ENCODE measurements at places on chromosomes 6 and 20.

- no peak for DNase-seq
Measured at GRCh38 chr6:73640179-73640750, 13.5 kb downstream of the SLC17A5 start.

DNA sequence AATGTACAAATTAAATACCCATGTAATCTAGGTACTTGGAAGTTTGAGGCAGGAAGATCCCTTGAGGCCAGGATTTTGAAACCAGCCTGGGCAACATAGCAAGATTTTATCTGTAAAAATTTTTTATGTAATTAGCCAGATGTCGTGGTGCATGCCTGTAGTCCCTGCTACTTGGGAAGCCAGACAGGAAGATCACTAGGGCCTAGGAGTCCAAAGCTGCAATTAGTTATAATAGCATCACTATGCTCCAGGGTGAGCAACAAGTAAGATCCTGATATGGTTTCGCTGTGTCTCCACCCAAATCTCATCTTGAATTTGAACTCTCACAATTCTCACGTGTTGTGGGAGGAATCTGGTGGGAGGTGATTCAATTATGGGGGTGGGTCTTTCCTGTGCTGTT lies 535.8 kb downstream of the TENT5A start:
- no peak for DNase-seq

GRCh38 chr6:56549014-56549413 lies 93.7 kb downstream of the DST start:
- DNase-seq, result no peak

DNA sequence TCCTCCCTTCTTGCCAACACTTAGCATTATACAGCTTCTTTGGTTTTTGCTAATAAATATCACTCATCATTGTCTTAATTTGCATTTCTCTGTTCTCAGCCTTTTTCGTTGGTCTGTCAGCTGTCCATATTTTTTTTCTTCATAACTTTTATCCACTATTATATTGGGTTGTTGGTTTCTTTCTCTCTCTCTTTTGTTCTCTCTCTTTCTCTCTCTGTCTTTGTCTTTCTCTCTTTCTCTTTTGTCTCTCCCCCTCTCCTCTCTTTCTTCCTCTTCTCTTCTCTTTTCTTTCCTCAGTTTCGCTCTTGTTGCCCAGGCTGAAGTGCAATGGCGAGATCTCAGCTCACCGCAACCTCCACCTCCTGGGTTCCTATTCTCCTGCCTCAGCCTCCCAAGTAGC lies 36.5 kb downstream of the JARID2 start:
- DNase-seq, result no peak

GRCh38 chr6:142937986-142938385 lies 7.0 kb downstream of the HIVEP2 start:
- no peak for DNase-seq

DNA sequence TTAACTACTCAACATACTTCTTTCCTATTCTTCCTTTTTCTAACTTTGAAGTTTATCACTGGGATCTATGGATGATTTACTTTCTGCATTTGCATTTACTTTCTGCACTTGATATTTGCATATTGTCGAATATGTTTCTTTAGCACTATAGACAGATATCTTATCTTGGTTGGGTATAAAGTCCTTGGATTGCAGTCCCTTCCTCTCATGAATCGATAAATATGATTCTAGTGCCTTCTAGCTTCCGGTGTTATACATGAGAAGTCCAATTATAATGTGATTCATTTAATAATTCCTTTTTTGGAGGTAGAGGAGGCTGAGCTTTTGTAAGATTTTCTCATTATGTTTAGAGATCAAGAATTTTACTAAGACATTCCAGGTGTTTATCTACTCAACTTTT lies 321.2 kb upstream of the RUNX2 start:
- DNase-seq, result no peak

GRCh38 chr6:12875051-12875450 lies 158.5 kb downstream of the PHACTR1 start:
- no peak for DNase-seq

GRCh38 chr6:25637211-25637610 lies 14.8 kb upstream of the SCGN start:
- DNase-seq, result no peak

DNA sequence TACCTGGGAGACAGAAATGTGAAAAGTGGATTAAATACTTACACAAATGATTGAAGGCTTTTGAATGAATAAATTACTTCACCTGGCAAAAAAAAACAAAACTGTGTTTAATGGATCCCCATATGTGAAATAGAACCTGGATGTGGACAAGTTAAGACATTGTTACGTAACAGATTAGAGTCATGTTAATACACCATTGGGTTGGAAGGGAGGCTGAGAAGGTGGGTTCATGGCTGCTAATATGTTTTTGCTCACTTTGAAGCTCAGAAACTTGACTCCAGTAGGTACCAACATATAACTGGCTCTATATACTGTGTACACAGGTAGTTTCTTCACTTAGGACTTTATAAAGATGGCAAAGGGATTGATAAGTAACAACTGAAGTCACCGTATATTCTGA lies 21.4 kb upstream of the TENT5A start:
- no peak for DNase-seq

GRCh38 chr6:119276211-119276610 lies 73.3 kb downstream of the MAN1A1 start:
- DNase-seq, result no peak

DNA sequence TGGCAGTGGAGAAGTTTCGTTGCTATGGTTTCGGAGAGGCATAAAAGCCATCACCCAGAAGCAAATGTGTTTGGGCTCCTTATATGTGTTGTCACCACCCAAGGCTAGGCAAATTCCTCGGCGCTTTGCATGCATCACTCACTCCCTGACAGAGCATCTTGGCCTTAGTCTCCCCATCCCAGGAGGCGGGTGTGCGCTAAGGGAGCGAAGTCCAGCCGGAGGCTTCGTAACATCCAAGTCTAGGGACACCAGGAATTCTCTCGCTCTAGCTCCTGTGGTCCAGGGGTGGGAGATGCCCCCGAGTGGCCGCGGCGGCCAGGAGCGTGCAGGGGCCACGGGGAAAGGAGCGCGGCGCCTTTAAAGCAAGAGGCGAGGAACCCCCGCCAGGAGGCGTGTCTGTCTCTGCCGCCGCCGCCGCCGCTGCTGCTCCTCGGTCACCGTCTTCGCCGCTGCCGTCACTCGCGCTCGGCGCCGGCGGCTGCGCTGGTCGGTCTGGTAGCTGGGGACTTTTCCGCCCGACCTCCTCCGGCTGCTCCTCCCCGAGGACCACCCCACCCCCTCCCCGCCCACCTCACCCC lies at the start of gene GRIK2:
GRIK2 (plus strand) TSS at position 458 of the 578 bp plus-strand sequence.
- DNase-seq, result peak; percentile 52

DNA sequence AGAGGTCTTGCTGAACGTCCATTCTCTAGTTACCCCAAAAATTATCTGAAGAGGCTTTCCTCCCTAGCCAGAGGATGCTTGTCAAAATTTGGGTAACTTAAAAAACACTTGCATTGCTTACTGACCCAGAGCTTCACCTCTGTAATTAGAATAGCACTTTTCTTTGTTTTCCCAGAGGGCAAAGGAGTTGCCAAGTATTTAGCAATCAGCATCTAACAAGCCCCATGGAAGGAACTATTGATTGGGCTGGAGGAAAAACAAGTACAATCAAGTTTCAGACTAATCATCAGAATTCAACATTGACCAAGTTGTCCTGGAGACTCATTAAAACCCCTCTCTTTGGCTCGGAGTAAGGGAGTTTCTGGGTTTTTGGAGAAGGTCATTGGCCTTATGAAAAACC lies 226.4 kb downstream of the TBC1D7 start:
- DNase-seq, result no peak

- peak; percentile 32 for DNase-seq
Measured at GRCh38 chr6:89828988-89829471, 650 bp upstream of the CASP8AP2 start.

- no peak for DNase-seq
Measured at GRCh38 chr6:98929498-98930060, 18.2 kb downstream of the FBXL4 start.

GRCh38 chr6:43608807-43609206 lies 20.3 kb downstream of the GTPBP2 start:
- no peak for DNase-seq

DNA sequence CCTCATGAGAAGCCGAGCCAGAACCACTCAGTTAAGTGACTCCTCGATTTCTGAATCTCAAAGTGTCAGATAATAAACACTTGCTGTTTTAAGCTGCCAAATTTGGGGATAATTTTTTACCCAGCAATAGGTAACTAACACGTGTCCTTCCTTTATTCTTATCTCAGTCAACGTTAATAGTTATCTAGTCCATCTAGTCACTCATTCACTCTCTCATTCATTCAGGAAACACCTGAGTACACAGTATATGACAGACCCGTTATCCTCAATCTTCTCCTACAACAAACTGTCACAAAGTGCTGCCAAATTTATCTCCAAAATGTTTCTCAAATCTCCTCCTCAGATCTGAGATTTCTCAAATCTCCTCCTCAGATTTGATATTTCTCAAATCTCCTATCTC lies 13.1 kb downstream of the FAM184A start:
- DNase-seq, result no peak

DNA sequence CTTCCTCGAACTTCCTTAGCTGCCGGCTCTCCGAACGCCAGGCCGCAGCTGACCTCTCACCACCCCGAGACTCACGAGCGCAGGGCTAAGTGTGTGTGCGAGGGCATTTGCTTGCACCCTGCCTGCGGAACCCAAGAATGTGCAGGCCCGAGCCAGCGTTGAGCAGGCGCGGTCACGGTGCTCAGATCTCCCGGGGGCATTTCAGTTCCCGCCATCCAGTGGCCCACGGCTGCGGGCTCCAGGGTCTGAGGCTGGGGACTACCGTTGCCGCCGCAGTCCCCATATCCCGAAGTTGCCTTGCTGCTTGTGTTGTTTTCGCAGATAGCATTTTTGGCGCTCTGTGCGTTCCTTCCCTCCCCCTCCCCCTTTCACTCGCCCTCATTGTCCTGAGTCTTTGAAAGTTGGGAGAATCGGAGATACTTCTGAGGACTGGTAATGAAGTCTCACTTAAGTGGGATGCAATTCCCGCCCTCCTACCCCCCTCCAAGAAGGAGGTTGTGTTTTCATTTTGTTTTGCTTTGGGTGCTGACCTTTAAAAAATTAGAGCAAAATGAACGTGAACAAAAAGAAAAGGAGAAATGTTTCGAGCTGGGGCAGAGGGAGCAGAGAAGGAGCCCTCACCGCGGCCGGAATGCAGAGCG lies 1.7 kb downstream of the NR2E1 start:
- peak; percentile 39 for DNase-seq

DNA sequence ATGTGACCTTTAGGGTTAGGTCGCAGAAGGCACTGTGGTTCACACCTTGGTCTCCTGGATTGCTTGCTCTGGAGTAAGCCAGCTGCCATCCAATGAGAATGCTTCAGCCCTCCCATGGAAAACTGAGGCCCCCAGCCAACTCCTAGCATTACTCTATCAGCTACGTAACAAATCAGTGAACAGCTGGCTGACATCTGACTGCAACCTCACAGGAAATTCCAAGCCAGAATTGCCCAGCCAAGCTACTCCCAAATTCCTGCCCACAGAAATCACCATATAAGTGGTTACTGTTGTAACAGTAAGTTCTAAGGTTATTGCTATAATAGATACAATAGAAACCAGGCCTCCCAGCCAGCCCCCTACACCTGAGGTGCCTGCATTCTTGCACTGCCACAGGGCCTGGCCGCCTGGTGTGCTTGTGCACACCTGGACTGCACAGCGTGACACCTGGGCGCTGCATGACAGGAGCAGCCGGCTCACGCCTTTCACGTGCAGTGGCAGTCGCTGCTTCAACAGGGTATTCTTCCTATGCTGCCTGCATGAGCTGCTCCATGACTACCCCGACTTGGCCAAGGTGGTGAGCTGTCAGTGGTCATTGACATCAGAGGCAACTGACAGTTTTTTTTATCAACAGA lies 429.7 kb upstream of the RUNX2 start:
- DNase-seq, result no peak

GRCh38 chr6:85135376-85136094 lies 314.3 kb upstream of the NT5E start:
- no peak for DNase-seq

DNA sequence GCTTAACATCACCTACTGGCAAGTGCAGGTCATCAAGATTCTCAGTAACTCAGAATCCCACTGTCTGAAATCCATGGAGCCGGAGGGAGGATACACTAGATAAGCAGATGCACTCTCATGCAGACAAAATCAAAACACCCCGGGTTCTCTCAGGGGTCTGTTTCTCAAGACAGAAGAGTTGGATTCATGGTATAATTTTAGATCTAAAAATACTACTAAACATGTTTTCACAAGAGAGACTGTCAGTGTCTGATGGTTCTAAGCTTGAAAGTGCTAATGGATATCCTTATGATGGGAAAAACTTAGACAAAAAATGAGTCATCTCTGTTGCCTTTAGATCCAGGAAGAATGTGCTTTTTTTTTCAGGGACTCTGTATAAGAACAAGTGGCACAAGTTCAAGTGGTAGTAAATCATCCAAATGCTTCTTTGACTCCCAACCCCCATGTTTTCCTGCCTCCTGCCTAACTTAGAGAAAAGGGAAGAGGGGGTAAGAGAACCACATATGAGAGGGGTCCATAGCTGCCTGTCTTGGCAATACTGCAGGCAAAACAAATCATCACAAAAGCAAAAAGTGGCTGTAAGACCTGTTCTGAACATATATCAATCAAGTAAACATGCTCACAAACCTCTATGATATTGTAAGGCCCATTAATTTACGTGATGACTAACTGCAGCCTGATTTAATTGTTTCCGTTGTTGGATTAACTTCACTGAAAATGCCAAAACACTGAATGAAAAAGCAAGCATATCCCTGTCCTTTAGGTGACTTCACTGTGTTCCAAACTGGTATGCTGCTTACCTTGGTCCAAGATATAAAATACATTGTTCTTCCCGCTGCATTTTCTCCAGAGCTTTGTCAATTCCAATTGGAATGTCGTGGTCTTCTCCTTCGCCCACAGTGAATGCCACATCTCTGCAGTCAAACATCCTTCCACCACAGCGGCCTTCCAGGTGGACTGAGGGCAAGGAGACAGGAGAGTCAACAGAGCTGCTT lies 84.0 kb upstream of the TULP1 start:
- no peak for DNase-seq

GRCh38 chr6:37449984-37450383 lies 17.0 kb downstream of the CMTR1 start:
- DNase-seq, result no peak

DNA sequence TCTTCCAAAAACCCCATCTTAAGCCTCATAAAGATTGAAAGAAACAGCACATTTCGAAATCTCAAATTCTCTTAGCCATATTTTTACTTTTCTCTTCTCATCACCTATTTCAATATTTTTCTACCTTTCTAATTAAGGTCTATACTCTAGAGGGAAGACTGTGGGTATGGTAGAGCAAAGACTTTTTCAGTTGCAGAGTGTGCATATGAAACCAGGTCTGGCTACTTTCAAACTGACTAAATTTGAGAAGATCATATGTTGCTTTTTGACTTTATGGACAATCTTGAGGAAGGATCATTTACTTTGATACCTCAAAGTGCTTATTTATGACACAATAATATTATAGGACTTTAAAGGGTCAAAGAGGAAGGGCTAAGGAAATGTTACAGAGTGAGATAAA lies 20.7 kb downstream of the FILIP1 start:
- peak; percentile 10 for DNase-seq
